Hindlimb muscle (tissue), 1 donor: ENCODE measurements at places on chromosomes 2 and 18.
A peak's percentile ranks its signal among the peaks of the same experiment; 100 is the strongest.

GRCh38 chr2:165660361-165660760 is 133.7 kb downstream of the GALNT3 start:
- DNase-seq: no peak

DNA sequence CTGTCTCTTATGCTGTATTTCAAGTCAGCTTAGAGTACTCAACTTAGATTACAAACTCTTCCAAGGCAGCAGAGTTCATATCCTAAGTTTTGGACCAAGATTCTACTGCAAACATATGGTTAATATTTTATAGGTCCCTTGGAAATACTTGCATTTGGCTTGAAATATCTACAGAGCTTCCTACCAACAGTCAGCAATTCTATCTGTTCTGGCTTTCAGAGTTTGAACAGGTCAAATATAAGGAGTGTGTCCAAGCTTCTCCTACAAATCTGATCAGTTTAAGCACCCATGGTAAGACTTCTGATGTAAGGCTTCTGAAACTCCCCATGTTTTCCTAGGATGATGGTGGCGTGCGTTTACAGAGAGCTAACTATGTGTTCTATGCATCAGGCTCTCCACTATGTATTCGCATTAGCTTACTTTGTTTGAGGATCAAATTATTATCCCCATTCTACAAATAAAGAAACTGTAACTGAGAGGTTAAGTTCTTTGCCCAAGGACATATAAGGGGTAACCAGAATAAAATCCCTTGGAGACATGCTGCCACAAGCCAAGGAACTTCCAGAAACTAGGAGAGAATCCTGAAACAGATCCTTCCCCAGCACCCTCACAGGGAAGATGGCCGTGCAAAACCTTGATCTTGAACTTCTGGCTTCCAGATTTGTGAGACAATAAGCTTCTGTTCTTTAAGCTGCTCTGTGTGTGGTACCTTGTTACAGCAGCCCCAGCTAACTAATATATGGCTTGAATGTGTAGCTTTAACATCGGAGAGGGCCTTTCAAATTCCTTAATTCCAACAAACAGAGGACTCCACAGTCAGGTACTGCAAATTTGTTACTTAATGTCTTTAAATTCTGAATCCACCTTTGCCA is 55.1 kb downstream of the ATP8B1 start:
- no peak for DNase-seq

GRCh38 chr2:8445580-8445979 is 236.3 kb upstream of the ID2 start:
- no peak for DNase-seq

DNA sequence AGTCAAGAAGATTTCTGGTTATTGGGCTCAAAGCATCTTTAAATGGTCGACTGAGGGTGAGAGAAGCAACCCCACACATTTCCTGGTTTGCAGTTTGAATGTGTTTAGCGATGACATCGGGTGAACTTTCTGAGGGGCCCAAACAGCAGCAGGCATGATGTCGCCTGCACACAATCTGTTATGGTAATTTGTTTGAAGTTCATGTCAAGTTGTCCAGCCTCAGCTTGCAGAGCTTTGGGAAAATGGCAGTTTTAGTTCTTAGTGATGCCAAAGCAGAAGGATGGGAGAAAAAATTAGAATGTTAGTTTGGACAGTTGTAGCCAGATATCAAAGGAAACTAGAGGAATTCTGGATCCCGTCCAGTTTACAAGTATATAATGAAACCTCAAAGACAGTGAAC is 284.6 kb downstream of the MBD5 start:
- DNase-seq: no peak

DNA sequence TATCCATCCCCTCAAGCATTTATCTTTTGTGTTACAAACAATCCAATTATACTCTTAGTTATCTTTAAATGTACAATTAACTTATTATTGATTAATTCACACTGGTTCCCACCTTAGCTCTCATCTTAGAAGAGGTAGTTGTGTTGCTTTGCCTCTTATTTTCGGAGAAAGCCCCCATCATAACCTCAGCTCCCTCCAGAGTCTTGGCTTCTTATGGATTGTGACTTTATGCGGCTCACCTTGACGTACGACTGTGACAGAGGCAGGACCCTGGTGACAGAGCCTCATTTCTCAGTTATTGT is 132.9 kb downstream of the SPTBN1 start:
- DNase-seq: no peak

GRCh38 chr2:234444893-234445292 is 52.0 kb downstream of the ARL4C start:
- DNase-seq: no peak

GRCh38 chr2:221350616-221351015 is 221.5 kb downstream of the EPHA4 start:
- no peak for DNase-seq

DNA sequence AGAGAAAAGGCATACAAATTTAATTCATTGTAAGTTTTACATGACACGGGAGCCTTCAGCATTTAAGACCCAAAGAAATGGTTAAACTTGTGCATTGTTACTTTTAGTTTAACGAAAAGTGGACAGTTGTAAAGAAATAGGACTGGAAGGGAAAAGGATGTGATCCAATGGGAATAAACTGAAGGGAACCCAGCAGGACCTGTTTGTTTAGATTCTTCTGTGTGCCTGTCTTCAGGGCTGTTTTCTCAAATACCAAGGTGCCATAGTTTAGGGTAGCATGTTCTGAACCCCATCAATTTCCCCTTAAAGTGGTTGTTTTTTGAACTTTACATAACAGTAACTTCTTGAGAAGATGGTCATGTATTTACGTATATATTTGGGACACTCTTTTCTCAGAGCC is 30.3 kb upstream of the CABLES1 start:
- no peak for DNase-seq

- DNase-seq: no peak
These were observed 417.9 kb upstream of the SMIM21 start for GRCh38 chr18:75845413-75845812.

- no peak for DNase-seq
These were observed 103.7 kb upstream of the THOC1 start for GRCh38 chr18:371609-371982.

GRCh38 chr2:69989441-69990105 is 28.1 kb upstream of the ASPRV1 start:
- no peak for DNase-seq

- no peak for DNase-seq
These were observed 344 bp upstream of the MRPL33 start for GRCh38 chr2:27771202-27771547.

GRCh38 chr2:126874961-126875360 is 23.7 kb upstream of the TEX51 start:
- no peak for DNase-seq

DNA sequence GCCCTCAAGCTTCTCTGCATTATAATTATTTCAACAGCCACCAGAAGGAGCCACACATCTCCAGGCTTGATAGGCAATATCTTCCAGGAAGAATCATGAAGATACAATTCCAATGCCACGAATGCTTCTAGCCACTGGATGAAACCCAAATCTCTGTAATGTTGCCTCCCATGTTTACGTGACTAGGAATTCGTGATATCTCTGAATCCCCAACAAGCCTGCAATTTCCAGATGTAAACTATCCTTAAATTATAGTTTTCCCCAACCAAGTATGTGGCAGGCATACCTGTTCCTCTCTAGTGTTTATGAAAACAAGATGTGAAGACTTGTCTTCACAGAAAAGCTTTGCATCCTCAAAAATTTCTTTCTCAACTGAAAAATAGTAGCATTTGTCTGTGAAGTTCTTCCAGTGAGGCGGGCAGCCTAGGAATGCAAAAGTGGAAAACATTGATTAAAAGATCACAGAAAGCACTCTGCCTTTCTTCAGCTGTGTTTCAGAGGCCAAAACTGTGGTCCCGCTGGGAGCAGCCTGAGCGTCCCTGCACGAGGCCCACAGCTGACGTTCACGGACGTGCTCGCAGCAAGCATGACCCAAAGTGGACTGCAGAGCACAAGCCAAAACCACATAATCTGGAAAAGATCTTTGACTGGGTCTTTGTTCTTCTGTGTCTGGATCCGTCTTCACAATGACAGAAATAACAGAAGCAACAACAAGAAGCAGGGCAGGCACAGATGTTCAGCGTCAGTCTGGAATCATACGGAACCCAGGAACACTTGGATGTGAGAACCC is 65.1 kb upstream of the THOC1 start:
- DNase-seq: peak; percentile 58

DNA sequence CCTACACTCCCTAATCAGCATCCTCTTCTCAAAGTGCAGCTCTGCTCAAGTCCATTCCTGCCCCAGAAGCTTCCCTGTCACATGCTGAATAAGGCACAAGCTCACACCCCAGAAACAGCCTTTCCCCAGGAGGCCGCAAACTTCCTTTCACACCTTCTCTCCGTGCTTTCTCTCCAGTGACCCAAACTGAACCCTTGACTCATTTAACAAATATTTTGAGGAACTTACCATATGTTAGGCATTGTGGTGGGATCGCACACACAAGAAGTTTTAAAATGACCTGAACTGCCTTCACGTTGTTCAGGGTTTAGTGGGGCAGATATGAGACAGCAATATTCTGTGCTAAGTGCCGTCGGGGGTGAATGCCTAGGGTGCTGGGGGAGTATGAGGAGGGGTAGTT is 161.3 kb downstream of the INSIG2 start:
- DNase-seq: no peak

- DNase-seq: no peak
These were observed 280.4 kb downstream of the TDRD15 start for GRCh38 chr2:21404137-21404536.

GRCh38 chr2:160062292-160063005 is at the start of gene PLA2R1:
PLA2R1 (minus strand) TSS chr2:160062615; CDS start chr2:160062403, 212 bp downstream.
- peak; percentile 57 for DNase-seq

DNA sequence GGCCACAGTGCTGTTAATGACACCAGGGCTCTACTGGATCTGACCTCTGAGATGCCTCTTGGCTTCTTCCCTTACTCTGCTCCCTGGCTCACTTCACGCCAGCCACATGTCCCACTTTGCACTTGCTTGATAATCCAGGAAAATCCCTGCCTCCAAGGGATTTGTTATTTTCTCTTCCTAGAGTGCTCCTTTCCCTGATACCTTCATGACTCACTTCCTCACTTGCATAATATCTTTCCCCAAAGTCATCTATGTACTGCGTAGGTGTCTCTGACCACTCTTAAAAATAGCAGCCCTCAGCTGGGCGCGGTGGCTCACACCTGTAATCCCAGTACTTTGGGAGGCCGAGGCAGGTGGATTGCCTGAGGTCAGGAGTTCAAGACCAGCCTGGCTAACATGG is 572.3 kb downstream of the PLCL1 start:
- DNase-seq: no peak

GRCh38 chr2:166494140-166494624 is at the start of gene SCN7A:
SCN7A (minus strand) TSS chr2:166494249; CDS start chr2:166477696, 16,553 bp downstream.
- DNase-seq: peak; percentile 88

DNA sequence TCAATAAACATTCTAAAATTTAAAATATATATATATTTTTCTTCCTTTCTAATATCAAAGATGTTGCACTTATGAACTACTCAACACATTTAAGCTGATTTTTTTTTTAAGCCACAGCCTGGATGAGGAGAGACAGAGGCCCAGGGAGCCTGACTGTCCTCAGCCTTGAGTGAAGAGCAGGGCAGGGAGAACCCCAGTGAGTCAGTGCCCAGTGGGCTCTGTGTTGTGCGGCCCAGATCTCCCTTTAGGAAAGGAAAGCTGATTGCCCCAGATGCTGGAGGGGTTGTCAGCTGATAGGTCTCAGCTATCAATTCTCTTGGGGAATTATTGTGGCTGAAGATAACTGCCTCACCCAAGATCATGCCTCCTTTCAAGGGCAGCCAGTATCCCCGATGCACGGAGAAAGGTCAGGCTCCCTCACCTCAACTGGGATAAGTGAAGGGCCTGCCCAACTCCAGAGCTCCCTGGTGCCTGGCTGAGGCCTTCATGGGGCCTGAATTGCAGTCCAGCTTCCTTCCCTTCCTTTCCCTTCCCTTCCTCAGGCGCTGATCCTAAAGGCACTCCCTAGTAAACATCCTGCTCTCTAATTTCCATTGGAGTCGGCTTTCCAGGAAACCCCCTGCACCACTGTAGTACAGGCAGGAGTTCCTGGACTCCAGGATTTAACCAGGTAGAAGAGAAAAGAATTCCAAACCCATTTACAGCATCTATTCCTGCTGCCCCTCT is 106.9 kb upstream of the ATL2 start:
- no peak for DNase-seq

DNA sequence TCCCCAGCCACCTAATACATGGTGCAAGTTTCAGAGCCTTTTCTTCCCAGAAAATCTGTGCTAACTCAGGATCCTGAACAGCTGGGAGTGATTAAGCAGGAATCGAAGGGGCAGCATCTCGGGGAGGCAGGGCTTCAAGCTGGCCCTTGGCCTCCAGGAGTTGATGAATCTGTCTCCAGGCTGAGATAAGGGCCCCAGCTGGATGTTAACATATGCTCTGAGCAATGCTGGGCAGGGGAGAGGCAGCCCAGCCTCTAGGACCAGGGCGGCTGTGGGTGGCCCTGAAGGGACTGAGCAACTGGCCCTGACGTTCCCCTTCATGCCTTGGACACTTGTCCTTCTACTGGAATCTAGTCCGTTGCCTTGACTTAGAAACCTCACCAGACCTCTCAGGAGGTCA is 84.1 kb upstream of the EPC2 start:
- no peak for DNase-seq

GRCh38 chr2:97673182-97673914 is 3.8 kb downstream of the C2orf92 start:
- DNase-seq: no peak

DNA sequence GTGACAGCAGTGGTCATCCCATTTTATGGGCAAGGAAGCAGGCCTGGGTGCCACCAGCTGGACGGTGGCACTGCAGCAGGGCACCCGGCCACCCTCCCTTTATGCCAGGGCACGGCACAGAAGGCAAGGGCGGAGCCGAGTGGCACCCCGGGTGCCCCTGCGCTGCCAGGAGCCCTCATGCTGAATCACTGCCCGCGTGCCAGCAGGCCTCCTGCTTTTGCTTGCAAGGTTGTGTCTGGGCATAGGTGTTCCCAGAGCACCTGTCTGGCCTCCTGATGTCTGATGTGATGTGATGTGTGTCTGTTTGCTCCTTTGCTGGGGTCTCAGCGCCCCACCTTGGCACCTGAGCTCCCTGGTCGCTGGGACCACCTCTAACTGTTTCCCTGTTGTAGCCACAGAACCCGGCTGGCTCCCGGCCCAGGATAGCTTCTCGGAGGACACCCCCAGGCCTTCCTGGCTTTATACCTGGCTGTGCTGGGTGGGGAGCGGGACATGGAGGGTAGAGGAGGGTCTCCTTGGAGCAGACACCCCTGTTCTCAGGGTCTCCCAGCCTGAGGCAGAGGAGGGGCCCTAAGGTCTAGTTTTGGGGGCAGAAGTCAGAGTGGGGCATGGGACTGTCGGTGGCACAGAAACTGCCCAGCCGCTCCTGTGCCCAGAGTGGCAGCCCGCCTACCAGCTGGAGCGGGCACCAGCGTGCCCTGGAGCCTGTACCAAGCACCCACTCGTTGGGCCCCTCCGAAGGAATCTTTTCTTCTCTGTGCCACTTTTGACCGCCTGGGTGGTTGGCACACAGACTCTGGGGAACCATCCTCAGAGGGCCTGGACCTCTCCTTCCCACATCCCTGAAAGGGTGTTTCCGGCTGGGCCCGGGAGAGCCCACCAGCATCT is 3.6 kb downstream of the GPC1 start:
- no peak for DNase-seq

- DNase-seq: no peak
These were observed 215.1 kb upstream of the TRIB2 start for GRCh38 chr2:12501469-12502158.
